ENCODE measurements at places on chromosomes 12 and 14.

- no peak for DNase-seq
Observed at GRCh38 chr12:517538-517937, 57.8 kb downstream of the B4GALNT3 start.

DNA sequence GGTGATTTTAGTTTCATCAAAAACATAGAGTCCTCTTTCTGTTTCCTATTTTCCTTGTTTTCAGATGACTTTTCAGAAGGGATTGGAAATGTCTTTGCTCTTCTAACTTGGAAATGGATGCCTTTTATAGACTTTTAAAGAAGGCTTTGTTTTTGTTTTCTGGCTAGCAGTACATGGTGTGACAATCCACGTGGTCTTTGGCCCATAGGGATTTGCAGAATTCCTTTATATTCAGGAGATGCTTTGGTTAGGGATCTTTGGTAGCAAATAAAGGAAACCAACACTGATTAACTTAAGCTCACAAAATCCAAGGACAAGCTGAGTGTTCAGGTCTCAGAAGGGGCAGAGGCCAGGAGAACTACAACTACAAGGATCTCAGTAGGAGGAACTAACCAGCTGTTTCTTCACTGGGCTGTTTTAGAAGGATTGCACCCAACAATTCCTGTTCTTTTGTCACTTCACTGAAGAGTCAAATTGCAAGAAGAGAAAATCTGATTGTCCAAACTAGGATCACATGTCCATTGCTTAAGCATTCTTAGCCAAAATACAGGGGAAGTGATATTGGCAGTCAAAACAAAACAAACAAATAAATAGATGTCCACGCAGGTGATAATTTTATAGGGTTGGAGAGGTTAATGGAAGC lies 58.6 kb upstream of the MANSC4 start:
- no peak for DNase-seq

GRCh38 chr12:56818629-56819028 lies 55.5 kb downstream of the HSD17B6 start:
- DNase-seq = no peak

DNA sequence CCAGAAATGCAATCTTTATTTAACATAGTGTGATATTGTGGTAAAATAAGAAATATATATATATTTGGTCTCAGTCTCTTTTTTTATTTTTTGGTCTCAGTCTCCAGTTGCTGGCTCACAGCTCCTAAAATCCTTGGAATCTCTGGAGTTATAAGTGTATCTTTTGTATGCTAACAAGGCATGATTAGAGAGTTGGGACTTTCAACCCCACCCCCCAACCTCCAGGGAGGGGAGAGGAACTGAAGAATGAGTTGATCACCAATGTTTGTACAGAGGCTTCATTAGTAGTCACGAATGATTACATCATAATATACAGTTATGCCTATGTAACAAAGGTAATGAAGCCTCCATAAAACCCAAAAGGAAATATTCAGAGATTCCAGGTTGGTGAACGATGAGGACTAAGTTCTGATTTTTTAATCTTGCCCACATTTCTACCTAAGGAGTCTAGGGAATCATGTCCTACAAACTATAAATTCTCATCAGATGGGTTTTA lies 22.8 kb upstream of the LALBA start:
- no peak for DNase-seq

DNA sequence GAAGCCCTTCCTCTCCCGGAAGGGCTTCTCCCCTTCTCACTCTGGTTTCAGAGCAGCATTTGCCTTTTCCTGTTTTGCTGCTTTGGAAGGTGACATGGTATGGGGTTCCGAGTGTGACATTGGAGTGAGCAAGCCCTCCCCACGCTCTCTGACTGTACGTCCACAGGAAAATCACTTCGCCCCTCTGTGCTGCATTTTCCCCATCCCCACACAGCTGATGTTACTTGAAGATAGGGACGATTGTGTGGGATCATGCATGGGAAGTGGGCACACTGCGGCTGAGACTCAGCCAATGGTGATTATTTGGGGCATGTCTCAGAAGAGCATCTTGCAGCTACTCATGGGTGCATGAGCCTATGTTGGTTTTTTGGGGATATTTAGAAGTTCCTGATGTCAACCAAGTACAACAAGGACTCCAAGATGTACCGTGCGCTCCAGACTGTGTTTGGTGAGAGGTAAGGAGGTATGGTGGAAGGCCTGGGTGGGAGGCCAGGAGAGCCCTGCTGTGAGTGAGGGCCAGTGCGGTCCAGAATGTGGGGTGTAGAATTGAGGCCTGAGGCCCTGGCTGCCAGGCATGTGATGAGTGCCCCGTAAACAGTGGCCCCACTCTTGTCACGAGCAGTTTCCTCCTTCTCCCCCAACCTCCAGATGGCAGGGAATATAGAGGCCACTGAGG lies 15.1 kb downstream of the CYP46A1 start:
- DNase-seq = no peak

GRCh38 chr12:6183689-6184428 lies 16.3 kb upstream of the CD9 start:
- no peak for DNase-seq

All from HS-5 (cell line).